ENCODE measurements at places on chromosomes 3 and 15.

DNA sequence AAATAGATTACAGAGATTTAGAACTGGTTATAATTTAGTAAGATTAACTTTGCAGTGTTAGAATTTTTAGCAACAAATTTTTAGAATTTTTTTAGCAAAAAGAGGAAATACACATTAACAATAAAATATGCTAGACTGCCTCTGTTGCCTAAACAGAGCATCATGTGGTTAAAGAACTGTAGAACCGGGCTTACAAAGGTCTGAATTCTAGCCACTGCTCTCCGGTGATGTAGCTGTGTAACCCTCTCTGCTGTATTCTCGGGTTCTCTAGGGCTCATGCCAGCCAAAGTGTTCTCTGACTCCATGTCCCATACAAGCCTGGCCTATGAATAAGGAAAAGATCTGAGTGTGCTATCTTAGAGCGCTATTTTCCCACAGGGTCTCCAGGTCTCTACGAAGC lies 2.9 kb upstream of the P2RY12 start:
- no peak for DNase-seq

- no peak for DNase-seq
Measured at GRCh38 chr3:112308151-112308911, 14.3 kb upstream of the SLC9C1 start.

- DNase-seq = no peak
Measured at GRCh38 chr3:70359711-70360110, 47.3 kb upstream of the MDFIC2 start.

DNA sequence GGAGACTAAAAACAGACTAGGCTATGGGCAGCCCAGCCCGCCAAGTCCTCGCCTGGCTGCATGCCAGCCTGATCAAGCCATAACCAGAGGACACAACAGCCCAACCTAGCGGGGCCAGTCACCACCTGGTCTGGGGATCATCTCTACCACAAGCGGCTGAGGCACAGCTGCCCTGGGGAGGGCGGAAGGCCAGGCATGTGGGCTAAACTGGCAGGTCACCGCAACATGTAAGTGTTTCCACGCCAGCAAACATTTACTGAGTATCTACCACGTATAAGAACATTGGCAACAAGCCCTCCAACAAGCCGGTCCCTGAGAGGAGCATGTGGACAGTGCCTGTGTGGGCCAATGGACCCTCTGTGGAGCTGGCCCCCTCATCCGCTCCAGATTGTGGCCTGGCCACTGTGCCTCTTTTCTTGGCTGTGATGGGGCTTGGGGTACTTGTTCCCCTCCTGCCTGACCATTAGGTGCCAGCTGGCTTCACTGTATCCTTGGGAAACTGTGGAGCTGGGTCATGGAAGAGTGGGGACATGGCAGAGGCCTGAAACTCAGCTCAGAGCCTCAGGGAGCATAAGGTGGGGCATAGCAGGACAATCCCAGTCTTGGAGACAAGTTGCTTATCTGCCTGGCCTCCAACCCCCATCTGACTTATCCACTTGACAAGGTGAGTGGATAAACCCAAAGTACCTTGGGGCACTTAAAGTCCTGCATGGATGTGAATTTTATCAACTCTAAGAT lies 9.0 kb downstream of the UBXN7 start:
- no peak for DNase-seq

DNA sequence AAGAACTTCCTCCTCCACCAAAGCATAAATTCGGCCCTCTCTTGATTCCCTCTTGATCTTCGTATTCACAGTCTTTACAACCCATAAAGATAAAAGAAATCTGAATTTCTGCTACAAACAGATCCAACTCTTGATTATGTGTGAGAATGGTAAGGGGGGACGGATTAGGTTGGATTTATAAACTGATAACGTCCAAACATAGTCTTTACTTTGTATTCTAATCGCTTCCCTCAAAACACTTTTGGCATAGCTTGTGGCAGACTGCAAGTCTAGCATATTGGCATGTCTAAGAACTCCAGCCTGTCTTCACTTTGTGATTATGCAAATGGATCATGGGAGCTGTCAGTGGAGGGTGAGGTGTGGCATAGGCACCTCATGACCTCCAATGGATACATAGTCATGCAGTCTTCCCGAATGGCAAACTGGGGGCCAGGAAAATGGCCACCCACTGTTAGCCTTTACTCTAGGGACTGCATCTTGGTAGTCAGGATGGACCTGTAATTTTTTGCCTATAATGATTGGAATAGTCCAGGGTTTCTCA lies 24.3 kb upstream of the GPR171 start:
- no peak for DNase-seq

- DNase-seq = no peak
Measured at GRCh38 chr3:27357665-27358258, 11.4 kb downstream of the NEK10 start.

DNA sequence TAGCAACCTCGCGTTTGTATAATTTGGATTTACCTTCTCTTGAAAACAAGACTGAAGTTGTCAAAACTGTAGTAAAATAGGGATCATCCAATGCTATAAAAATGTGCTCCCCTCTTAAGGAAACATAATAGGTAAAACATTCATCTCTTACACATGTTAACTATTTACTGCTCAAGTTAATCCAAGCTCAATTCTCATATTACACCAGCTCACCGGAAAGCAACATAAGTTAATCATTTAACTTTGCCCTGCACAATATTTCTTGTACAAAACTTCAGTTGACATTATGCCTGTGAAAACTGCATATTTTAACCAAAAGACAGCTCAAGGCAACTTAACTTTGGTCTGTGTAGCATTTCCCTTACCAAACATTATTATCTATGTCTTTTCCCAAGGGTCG lies 634.2 kb downstream of the NAALADL2 start:
- no peak for DNase-seq

All from vagina (tissue), 2 donors.